ENCODE measurements at places on chromosomes 4 and X.
A peak's percentile ranks its signal among the peaks of the same experiment; 100 is the strongest.

GRCh38 chrX:151973851-151974335 is 583 bp downstream of the GABRE start:
- DNase-seq: no peak

DNA sequence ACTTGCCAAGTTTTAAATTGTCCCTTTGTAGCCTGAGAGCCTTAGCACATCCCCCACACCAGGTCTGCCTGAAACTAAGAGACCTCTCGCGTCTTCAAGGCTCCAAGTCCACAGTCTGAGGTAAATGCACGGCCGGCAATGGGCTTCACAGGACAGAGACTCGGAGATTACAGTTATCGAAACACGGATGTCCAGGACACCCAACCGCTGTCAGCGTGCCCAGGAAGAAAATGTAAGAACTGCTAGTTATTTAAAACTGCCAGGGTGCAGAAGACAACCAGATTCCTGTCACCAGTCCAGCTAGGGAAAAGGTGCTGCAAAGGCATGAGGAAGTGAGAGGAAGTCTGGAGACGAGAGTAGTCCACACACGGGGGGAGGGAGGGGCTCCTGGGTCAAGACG is 28.9 kb downstream of the ZNF827 start:
- DNase-seq: no peak

DNA sequence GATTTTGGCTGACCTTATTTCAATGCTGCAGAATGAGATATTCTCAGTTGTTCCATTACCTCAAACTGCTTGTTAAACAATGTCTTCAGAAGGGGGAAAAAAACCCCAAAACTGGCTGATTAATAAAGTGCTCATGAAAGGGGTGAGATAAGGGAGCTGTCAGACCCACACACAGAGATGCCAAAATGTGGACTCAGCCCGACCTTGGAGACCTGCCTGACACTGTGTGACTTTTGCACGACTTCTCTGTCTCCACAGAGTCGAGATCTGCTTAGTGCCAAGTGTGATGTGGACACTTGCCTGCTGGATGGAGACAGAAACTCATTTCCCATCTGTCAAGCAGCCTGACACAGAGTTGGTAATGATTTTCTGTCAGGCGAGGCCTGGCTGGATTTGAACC is 31.5 kb downstream of the REELD1 start:
- DNase-seq: no peak

GRCh38 chr4:174522183-174523024 is at the start of gene HPGD:
Gene HPGD, minus strand, starts transcription at chr4:174522488. Its CDS starts 37 bp downstream, at chr4:174522451.
- peak; percentile 69 for DNase-seq

GRCh38 chrX:78527263-78527662 is 131.9 kb downstream of the RTL3 start:
- no peak for DNase-seq

DNA sequence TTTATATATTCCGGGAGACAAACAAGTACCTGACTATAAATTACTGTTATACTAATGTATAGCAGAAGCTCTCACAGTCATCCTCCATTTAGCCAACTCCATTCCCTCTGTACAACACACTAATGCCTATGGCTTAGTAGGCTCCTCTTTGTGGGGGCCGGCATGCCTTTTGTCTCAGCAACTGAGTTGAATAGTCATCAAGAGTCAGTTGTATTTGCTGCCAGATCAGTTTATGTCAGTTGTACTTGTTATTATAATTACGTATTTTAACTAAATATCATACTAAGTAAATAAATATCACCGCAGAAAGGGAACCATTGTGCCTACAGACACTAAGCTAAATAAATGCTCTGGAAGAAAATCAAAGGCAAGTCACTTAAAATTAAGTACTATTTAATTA is 9.9 kb downstream of the PRMT9 start:
- no peak for DNase-seq

GRCh38 chr4:8182858-8183725 is 16.0 kb upstream of the SH3TC1 start:
- no peak for DNase-seq

- DNase-seq: no peak
Measured at GRCh38 chr4:41535911-41536371, 2.0 kb upstream of the LIMCH1 start.

DNA sequence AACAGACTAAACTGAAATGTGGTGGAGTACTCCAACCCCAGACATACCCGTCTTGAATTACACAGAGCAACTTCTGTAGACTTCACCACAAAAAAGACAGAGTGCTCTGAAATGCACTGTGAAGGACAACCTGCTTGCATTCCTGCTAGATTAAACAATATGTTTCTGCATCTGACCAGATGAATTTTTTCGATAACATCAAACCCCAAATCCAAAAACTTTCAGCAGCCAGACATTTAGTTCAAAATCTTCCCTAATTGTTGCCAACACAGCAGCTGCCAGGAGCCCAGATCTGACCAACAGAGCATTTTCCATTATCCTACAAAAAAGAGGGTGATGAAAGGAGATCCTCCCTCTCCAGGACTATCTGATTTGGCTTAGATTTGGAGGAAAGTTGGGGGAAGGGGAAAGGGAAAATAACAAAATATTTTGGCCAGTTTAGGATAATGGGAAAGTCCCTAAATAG is 356.5 kb downstream of the PDGFC start:
- DNase-seq: no peak

GRCh38 chr4:76751612-76752343 is 146.2 kb downstream of the SOWAHB start:
- no peak for DNase-seq

- peak; percentile 27 for DNase-seq
Measured at GRCh38 chrX:150546711-150547153, 21.7 kb upstream of the MTM1 start.

DNA sequence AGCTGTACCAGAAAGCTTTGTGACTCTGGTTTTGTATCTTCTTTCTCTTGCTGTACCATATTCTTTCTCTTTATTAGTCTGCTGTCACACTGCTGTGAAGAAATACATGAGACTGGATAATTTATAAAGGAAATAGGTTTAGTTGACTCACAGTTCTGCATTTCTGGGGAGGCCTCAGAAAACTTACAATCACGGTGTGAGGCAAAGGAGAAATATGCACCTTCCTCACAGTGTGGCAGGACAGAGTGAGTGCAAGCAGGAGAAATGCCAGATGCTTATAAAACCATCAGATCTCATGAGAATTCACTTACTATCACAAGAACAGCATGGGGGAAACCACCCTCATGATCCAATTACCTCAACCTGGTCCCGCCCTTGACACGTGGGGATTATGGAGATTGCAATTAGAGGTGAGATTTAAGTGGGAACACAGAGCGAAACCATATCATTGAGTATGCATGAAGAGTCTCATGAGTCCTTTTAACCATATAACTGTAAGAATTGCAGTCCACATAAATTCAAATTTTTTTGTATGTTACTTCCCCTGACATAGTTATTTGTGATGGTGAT is 67.4 kb upstream of the INPP4B start:
- no peak for DNase-seq

- DNase-seq: no peak
Measured at GRCh38 chr4:76563454-76564122, 128.6 kb downstream of the SHROOM3 start.

DNA sequence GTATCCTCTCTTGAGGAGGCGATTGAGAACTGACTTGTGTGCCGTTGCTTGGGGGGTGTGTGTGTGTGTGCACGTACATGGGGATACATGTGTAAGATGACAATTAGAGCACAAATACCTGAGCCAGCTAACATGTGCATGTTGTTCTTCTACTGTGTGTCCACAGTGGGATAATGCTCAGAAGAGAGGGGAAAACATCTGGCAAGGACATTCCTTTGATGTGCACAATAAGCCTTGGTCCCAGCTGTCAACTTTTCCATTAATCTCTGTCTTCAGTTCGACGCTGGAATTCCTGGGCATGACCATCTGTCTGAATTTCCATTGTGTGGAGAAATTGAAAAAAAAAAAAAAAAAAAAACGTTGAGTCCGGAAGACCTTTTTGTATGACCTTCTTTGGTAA is 592.0 kb upstream of the GALNTL6 start:
- no peak for DNase-seq

- DNase-seq: no peak
Measured at GRCh38 chr4:8296491-8296890, 26.9 kb downstream of the HTRA3 start.

DNA sequence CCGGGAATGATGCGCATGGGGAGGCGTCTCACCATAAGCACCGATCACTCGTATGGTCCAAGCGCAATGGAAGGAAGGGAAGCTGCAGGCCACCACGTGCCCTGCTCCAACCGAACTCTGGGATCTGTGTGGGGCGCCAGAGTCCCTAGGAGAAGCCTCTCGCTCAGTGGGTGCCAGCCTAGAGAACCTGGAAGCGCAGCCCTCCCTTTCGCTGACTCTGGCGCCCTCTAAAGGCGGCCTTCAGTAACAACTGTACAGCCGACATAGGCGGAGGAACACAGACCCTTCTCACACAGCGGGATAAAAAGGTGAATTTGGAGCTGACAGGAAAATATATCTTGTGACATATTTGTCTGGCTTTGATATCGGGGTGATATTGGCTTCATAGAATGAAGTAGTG is 76.0 kb downstream of the INTS6L start:
- DNase-seq: peak; percentile 48

GRCh38 chr4:119834906-119835612 is 206.5 kb upstream of the PDE5A start:
- no peak for DNase-seq

All from inflammatory macrophage (primary cell).